ENCODE measurements at places on chromosomes 7 and 10.

DNA sequence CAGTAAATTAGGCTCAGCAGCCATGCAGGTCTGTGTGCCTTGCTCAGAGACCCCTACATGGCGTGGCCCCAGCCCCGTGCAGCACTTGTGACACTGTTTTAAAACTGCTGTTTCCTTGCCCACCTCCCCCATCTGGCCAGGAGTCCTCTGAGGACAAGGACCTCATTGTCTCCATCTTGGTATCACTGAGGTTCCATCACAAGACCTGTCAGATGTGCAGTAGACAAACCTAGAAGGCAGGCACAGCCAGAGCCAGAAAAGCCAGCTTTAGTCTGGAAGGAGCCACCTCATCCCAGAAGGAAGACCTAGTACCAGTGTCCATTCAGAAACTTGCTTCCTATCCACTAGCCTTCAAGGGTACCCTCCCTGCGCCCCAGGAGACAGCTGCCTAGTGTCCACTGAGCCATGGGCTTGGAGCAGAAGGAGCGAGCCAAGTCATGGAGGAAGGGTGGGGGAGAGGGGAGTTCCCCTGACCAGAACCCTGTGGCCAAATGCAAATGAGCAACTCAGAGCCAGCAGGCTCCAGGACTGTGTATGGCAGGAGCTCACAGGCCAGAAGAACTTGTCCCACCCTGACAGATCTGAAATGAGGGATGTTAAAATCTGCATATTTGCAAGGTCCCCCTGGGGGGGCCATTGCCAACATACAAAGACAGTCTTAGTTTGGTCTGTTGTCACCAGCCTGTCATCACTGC lies 176.1 kb downstream of the SH3PXD2A start:
- DNase-seq = no peak

- no peak for DNase-seq
Observed at GRCh38 chr10:12006671-12007070, 35.9 kb downstream of the UPF2 start.

- no peak for DNase-seq
Observed at GRCh38 chr7:50674896-50675835, 107.5 kb downstream of the GRB10 start.

GRCh38 chr10:71301371-71301916 lies 17.6 kb upstream of the SLC29A3 start:
- no peak for DNase-seq

- no peak for DNase-seq
Observed at GRCh38 chr7:148590471-148590870, at the start of gene C7orf33. Gene C7orf33, plus strand, starts transcription at chr7:148590766. Its CDS starts 160 bp downstream, at chr7:148590926.
